ENCODE measurements at places on chromosomes 5 and 9. TPM values are rescaled to one million over a fixed set of nuclear protein-coding genes. Genes with fewer than 3 reads are reported as not detected.

- no peak for DNase-seq
- no peaks in the 10 kb centered on the region for H3K4me1 ChIP-seq
- H3K27ac ChIP-seq, result no peak overlapping the region
- H3K27me3 ChIP-seq, result no peaks in the 10 kb centered on the region
- no peak overlapping the region for H3K4me3 ChIP-seq
Observed at GRCh38 chr5:6176102-6176693, 202.1 kb downstream of the MED10 start.

GRCh38 chr5:82167372-82167935 is 110.7 kb downstream of the RPS23 start:
- H3K27me3 ChIP-seq, result no peaks in the 10 kb centered on the region
- DNase-seq, result no peak
- H3K27ac ChIP-seq, result no peak overlapping the region
- H3K4me1 ChIP-seq, result peaks cover 18% of the 10 kb centered on the region

DNA sequence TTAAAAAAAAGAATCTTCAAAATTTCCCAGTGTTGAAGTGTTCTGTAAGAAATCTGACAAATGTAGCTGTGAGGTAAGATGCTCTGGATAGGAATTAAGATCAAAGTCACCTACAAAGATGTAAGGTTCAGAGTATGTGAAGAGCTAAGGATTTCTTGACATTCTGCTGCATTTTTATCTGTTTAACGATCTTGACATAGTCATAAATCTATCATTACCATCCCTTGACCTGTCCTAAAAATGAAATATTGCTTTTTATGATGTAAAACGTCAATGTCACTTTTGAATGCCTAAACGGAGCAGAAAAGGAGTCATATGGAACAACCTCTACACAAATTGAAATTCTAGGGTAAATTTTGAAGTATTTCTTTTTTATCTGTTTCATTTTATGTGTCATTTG is 939.3 kb downstream of the CDH18 start:
- H3K4me3 ChIP-seq, result no peak overlapping the region
- H3K27ac ChIP-seq, result no peak overlapping the region
- no peaks in the 10 kb centered on the region for H3K36me3 ChIP-seq
- DNase-seq, result no peak
- no peaks in the 10 kb centered on the region for H3K4me1 ChIP-seq

DNA sequence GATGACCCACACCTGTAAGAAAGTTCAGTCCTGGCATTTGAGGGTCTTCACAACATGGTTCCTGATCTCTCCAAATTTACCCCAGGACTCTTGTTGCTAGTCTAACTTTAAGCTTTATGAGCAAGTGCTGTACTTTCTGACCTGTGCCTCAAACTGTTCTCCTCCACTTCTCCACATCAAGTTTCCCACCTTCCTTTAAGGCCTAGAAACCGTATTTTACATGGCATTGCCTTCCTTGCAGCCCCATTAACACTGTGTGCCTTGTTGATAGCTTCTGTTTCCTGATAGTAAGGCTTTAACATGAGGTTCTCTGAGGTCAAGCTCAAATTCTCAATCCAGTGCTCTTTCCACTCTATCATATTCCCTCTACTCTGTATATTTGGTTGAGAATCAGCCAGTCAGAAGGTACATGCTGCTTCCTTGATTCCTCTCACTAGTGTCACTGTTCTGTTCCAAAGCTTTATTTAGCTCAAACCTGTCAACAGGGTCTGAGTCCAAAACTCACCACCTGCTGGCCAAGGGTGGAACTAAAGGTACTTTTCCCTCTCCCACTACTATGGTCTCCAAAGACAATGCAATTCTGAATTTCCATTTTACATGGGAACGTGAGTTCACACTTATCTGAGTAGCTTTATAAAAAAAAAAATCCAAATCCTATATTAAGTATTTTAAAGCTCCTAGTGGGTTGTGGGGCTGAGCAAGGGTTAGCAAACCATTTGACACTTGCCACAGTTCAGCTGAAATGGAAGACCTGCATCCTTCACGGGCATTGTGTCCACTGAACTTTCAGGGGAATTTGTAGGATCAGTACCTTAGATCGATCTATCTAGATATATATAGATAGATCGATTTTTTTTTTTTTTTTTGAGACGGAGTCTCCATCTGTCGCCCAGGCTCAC is 21.1 kb downstream of the VCP start:
- no peaks in the 10 kb centered on the region for H3K27me3 ChIP-seq
- no peak overlapping the region for H3K27ac ChIP-seq
- H3K4me3 ChIP-seq, result no peak overlapping the region
- H3K4me1 ChIP-seq, result no peaks in the 10 kb centered on the region

DCAF10 gene
- total RNA-seq, result 24.4 TPM

TNFSF15 gene
- total RNA-seq, result 0.63 TPM

PRRX2 gene
- 42.0 TPM for total RNA-seq

- no peaks in the 10 kb centered on the region for H3K36me3 ChIP-seq
- DNase-seq, result no peak
- no peaks in the 10 kb centered on the region for H3K4me1 ChIP-seq
- H3K27ac ChIP-seq, result no peak overlapping the region
- H3K4me3 ChIP-seq, result no peak overlapping the region
Observed at GRCh38 chr5:113902917-113903660, 389.6 kb downstream of the YTHDC2 start.

- DNase-seq, result no peak
- H3K4me3 ChIP-seq, result no peak overlapping the region
- H3K36me3 ChIP-seq, result no peaks in the 10 kb centered on the region
- peaks cover 6% of the 10 kb centered on the region for H3K4me1 ChIP-seq
- H3K27me3 ChIP-seq, result no peaks in the 10 kb centered on the region
- H3K27ac ChIP-seq, result peak overlapping the region; percentile 2
Observed at GRCh38 chr5:53303105-53303504, 177.3 kb upstream of the FST start.

C1QTNF3 gene
- 11.6 TPM for total RNA-seq

PCDHA11 gene
- 0.14 TPM for total RNA-seq

NRARP gene
- 8.5 TPM for total RNA-seq

- no peaks in the 10 kb centered on the region for H3K4me1 ChIP-seq
- H3K27me3 ChIP-seq, result no peaks in the 10 kb centered on the region
- no peak overlapping the region for H3K27ac ChIP-seq
- H3K36me3 ChIP-seq, result no peaks in the 10 kb centered on the region
Observed at GRCh38 chr5:173714551-173715428, 98.3 kb upstream of the BOD1 start.

DNA sequence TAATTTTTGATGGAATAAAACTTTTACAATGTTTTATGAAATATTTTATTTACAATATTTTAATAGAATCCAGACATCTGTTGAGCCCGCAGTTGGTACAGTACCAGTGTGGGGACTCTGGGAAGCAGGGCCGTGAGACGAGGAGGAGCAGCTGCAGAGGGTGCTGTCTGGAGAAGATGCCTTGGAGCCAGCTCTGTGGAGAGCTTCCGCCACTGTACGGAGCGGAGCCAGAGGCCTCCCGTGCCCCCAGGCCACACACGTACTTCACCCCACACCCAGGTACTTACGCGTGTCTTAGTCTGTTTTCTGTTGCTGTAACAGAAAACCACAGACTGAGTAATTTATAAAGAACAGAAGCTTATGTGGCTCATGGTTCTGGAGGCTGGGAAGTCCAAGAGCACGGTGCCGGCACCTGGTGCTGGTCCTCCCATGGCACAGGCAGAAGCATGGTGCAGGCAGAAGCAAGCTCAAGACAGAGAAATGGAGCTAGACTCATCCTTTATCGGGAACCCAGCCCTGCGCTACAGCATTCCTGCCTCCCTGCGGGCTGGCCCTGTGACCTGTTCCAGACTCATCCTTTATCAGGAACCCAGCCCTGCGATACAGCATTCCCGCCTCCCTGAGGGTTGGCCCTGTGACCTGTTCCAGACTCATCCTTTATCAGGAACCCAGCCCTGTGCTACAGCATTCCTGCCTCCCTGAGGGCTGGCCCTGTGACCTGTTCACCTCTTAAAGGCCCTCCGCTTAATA is 23.3 kb downstream of the CEP72 start:
- no peak for DNase-seq
- H3K27ac ChIP-seq, result no peak overlapping the region
- H3K36me3 ChIP-seq, result peaks cover 7% of the 10 kb centered on the region
- no peak overlapping the region for H3K4me3 ChIP-seq
- no peaks in the 10 kb centered on the region for H3K27me3 ChIP-seq
- H3K4me1 ChIP-seq, result no peaks in the 10 kb centered on the region

- no peak overlapping the region for H3K27ac ChIP-seq
- no peaks in the 10 kb centered on the region for H3K27me3 ChIP-seq
- H3K4me1 ChIP-seq, result no peaks in the 10 kb centered on the region
- H3K36me3 ChIP-seq, result no peaks in the 10 kb centered on the region
Observed at GRCh38 chr9:4620881-4621555, 41.1 kb upstream of the PLPP6 start.

NFIL3 gene
- total RNA-seq, result 57.8 TPM

PCDHA2 gene
- 0.85 TPM for total RNA-seq

GRCh38 chr9:83367326-83367725 is 170.9 kb downstream of the FRMD3 start:
- H3K36me3 ChIP-seq, result no peaks in the 10 kb centered on the region
- no peak for DNase-seq
- peaks cover 11% of the 10 kb centered on the region for H3K4me1 ChIP-seq
- H3K4me3 ChIP-seq, result no peak overlapping the region
